ENCODE measurements at places on chromosomes 12 and 14.

DNA sequence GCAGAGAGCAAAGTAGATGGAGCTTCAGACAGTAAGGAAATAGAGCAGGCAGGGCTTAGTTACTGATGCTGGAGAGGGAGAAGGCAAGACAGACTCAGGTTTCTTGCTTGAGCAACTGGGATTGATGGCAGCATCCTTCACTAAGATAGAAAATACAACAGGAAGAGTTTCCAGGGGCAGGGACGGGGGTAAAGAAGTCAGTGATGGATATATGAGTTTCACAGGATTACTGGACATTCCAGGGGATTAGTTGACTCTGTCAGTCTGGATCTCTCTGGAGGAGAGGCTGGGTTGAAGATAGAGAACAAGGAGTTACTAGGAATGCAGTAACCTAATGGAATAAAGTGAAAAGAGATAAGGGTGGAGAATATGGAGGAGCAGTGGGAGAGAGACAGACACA lies 74.5 kb upstream of the ATF1 start:
- DNase-seq: no peak

DNA sequence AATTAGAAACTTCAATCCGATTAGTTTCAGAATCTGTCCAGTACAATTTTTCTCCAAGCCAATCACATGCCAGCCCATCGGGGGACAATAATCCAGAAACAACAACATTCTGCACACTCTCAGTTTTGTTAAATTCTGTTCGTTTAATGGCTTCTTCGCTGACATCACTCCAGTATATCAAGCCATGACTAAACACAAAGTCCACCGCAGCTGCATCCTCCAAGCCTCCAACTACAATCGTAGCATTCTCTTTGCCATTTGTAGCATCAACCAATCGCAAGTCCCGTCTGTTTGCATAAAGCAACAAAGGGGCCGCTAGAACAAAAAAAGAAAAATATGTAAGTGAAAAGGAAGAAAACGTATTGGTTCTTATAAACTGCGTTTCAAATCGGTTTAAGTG lies 22.5 kb downstream of the LRP6 start:
- no peak for DNase-seq

DNA sequence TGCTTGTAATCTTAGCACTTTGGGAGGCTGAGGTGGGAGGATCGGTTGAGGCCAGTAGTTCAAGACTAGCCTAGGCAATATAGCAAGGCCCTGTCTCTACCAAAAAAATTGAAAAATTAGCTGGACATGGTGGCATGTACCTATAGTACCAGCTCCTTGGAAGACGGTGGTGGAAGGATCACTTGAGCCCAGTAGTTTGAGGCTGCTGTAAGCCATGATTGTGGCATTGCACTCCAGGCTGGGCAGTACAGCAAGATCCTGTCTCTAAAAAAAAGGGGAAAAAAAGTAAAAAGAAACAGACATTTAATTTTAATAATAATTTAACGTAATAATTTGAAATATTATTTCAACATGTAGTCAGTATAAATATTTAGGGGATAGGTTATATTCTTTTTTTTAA lies 16.1 kb downstream of the MON2 start:
- DNase-seq: no peak

DNA sequence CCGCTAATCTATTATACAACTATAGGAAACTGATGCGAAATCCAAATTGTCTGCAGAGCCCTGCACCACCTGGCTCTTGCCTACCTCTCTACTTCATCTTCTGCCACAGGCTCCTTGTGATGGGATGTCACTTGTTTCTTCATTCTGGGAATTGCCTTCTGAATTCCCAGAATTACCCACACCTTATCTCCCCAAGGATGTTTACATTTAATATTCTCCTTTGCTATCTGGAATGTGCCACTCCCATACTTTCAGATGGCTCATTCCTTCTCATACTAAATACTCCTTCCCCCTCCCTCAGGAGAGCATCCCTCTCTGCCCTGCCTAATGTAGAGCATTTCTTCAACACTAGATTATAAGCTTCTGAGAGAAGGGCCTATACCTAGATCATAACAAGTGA lies 573.1 kb downstream of the GALC start:
- DNase-seq: no peak

DNA sequence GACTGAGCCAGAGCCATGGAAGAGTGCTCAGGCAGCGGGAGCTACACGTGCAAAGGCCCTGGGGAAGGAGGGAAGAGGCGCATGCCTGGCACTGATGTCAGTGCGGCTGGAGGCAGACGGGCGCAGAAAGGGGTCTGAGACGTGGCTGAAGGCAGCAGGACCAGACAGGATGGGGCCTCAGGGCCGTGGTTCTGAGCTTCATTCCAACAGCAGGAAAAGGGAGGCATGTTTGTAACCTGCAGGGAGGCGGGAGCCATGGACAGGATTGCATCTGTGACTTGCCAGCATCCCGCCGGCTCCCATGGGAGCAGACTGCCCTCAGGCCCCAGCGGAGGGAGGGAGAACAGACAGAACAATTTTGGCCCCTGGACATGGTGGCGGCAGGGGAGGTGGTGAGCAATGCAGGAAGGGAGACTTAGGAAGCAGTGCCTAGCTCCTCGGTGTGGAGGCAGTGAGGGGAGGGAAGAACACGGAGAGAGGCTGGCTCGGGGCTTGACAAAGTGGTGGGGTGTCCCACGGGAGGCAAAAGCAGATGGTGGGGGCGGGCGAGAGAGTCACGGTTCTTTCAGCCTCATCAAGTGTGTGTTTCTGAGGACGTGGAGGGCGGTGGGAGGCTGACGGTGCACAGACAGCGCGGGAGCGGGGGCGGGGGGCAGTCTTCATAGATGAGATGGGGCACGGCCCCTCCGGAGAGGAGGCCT lies 33.3 kb upstream of the INF2 start:
- no peak for DNase-seq

DNA sequence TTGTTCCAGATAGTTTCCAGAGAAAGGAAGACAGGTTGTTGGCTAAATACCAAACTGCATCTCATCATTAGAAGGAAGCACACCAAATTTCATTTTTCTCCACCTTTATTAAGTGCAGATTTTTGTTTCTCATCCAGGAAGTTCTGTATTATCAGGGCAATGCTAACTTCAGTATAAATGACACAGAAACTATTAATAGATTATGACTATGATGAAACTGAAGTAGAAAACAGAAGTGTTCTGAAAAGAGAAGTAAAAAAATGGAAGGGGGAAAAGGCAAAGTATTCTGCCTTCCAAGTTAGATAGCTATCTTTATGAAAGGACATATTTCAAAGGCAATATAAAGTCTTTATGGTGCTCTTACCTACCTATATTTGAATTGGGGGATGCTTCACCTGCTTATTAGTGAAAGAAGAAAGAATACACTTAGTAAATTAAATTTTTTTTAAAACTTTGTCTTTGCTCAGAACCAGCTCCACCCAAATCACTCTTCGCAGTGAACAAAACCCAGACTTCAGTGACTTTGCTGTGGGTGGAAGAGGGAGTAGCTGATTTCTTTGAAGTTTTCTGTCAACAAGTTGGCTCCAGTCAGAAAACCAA lies 223.9 kb downstream of the PTPRO start:
- no peak for DNase-seq

DNA sequence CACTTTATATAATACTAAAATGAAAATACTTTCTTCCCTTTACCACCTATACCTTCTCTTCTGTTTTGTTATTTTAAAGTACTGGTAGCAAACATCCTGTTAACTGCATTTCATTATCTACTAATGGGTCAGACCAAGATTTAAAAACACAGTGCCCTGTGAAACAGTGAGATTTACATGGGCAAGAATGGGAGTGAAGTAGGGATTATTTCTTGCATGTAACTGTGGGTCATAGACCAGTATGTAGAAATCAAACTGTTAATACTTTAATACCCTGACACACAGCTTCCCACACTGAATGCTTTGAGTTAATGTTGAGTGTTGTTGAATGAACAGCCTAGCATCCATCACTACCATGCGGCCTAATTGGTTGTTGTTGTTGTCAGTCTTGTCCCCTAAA lies 61.6 kb downstream of the PLEKHA5 start:
- no peak for DNase-seq

DNA sequence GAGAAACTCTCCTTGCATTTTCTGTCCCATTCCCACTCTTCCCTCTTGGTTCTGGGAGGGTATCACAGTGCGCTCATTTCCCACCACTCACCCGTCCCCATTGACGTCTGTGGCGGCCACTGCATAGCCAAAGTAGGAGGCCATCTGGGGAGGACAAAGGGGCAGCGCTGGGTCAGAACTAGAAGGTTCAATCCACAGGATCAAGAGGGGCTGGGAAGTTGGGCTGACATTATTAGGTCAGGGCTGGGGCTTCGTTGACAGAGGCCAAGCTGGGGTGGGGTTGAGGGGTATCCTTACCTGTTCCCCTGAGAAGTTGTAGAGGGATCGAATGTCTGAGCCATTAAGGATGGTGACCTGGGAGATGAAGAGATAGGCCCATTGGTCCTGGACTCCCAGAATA lies 13.5 kb downstream of the ITGA5 start:
- DNase-seq: no peak

All from stimulated activated CD4-positive, alpha-beta T cell treated with anti-CD3 and anti-CD28 coated beads, Interleukin-4, amount 100 ng/mL, for 4 hours (primary cell).